Aorta (tissue), 5 donors: ENCODE measurements at places on chromosomes 2 and 18. TPM values are rescaled to one million over a fixed set of nuclear protein-coding genes. Genes with fewer than 3 reads are reported as not detected.
A peak's percentile ranks its signal among the peaks of the same experiment; 100 is the strongest.

Gene FECH
- total RNA-seq, result 13.5 TPM

Gene MC5R
- not detected for total RNA-seq

Gene OSR1
- total RNA-seq, result 48.6 TPM

Gene CCDC74A
- total RNA-seq, result 1.4 TPM

Gene ASIC4
- 0.42 TPM for total RNA-seq

Gene SLC39A6
- 39.4 TPM for total RNA-seq

Gene NFATC1
- total RNA-seq, result 37.2 TPM

Gene CLEC4F
- 0.72 TPM for total RNA-seq

Gene MEP1B
- total RNA-seq, result not detected

Gene FBXO48
- total RNA-seq, result 1.5 TPM

GRCh38 chr18:32300914-32301313 lies 111.1 kb downstream of the MEP1B start:
- DNase-seq, result no peak

- no peak for DNase-seq
Observed at GRCh38 chr2:175431101-175431946, 249.8 kb upstream of the ATP5MC3 start.

- DNase-seq, result no peak
Observed at GRCh38 chr2:5528706-5529105, 163.5 kb upstream of the SOX11 start.

- DNase-seq, result no peak
Observed at GRCh38 chr18:11780042-11780441, 71.2 kb upstream of the CHMP1B start.

DNA sequence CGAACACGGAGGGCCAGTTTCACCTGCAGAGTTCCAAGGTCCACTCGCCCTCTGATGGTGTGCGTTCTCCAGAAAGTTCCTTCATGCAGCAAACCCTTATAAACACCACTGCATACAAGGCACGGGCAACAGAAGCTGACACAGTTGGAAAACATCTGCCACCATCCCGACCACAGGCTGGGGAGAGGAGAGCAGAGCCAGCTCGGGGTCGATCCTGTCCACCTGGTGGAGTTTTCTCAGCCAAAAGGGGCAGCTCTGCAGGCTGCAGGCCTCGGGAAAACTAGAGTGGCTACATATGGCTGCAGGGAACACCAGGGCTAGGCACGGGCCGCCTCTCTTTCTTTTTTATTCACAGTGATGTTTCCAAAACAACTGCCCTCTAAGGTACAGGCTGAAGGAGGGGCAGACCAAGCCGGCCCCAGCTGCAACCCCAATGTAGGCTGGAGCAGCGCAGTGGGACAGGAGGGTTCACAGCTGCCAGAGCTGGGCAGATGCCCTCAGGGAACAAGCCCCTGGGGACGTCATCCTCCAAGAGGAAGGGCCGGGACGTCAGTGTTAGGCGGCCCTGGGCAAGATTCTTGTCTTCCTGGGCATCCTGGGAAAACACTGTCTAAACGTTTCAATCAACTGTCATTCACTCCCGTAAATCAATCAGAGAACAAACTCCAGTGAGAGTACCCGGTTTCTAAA lies 274.7 kb downstream of the TWIST2 start:
- no peak for DNase-seq

DNA sequence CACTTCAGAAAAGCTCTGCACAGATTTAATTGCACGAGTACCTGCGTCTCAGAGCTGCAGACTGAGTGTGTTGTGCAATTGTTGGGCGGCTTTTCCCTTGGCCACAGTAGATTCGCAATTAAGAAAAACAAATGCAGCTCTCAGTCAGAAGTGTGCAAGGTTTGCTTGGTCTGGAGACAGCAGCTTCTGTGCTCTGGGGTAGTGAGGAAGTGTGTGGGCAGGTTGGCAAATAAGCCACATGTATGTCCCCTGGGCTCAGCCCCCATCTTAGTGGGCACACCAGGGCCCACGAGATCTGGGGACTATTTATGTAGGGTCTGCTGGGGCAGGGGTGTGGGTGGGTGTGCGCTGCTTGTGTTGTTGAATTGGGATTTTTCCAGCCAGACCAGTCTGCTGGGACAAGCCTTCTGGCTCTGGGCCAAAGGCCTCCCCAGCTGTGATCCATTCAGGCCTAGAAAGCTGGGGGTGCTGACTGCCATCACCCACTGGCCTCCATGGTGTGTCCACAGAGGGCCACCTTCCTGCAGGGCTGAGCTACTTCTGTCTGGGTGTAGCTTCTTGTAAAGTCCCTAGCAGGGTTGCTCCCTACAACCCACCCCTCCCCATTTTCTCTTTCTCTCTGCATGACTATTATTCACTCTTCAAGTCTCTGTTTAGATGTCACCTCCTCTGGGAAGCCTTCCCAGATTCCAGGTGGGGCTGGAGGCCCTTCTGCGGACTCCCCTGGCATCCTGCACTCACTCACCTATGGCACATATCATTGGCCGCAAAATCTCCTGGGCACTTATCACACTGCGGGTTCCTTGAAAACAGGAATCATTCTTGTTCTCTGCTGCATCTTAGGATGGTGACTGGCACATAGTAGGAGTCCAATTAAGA lies 67.8 kb downstream of the ODC1 start:
- no peak for DNase-seq

- no peak for DNase-seq
Observed at GRCh38 chr2:29405266-29405665, 290.1 kb downstream of the CLIP4 start.

GRCh38 chr2:20307311-20307710 lies 43.3 kb downstream of the PUM2 start:
- DNase-seq, result no peak

DNA sequence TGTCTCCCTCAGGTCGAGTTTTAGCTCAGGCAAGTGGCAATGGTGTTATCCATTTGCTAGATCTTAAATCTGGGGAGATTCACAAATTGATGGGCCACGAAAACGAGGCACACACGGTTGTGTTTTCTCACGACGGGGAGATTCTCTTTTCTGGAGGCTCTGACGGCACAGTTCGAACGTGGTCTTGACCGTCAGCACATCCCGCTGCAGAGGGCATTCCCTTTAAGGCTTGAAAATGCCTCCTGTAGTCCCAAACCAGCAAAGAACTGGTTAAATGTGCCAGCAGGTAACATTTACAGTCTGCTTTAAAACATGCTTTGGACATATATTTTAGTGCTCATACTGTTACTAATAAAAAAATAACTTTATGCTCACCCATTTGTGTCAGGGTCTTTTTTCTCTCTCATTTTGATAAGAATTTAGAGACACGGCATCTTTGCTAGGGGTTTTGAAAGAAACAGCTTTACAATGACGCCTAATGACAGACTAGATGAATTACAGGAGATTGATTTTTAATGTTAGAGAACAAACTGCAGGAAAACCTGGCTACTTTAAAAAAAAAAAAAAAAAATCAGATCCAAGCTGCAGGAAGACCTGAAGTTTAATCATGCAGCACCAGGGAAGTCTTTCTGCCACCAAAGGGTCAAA lies 602 bp upstream of the VWC2L start:
- DNase-seq, result no peak

DNA sequence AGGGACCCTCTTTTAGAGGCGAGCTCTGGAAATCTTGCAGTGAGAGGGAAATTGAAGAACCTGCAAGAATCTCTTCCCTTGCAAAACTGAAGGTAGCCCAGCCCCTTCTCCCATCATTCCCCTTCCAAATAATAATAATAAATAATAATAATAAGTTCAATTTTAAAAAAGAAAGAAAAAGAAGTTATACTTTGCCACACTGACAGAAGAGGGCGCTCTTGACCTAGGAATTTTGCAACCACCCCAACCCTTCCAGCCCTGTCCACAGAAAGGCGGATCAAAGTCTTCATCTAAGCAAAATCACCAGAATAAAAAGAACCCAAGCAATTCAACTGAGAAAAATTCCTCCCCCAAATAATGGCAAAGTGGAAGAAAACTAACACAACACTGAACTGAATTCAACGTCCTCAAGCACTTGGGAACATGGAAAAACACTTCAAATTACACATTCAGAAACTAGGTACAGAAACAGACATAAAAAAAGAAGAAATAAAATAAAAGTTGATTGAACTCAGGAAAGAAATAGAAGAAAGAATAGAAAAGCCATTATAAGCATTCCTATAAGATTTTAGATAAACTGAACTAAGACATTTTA lies 98.9 kb upstream of the GLS start:
- DNase-seq, result no peak

DNA sequence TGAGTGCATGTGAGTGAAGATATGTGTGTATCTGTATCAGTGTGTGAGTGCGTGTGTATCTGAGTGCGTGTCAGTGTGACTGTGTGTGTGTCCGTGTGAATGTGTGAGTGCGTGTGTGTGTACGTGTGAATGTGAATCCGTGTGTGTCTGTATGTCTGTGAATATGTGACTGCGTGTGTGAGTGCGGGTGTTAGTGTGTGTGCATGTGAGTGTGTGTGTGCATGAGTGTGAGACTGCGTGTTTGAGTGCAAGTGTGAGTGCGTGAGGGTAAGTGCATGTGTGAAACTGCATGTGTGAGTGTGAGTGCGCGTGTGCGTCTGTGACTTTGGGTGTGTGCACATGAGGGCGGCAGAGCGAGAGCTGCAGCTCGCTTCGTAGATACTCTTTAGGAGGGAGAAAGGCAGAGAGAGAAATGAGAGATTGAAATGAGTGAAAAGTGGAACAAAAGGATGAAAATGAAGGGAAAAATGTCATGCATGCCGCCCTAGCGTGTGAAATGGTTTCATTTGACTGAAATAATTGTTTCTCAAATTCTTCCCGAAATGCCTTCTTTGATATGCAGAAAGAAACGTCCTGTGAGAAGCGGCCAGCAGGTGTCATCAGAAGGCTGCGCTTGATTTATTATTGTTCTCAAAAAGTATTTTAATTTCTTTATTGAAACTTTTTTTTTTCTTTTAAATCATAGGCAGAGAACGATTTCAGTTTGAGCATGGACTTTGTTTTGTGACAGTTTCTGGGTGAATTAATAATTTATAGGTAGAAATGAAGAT lies 25.6 kb downstream of the ZNF407 start:
- no peak for DNase-seq

DNA sequence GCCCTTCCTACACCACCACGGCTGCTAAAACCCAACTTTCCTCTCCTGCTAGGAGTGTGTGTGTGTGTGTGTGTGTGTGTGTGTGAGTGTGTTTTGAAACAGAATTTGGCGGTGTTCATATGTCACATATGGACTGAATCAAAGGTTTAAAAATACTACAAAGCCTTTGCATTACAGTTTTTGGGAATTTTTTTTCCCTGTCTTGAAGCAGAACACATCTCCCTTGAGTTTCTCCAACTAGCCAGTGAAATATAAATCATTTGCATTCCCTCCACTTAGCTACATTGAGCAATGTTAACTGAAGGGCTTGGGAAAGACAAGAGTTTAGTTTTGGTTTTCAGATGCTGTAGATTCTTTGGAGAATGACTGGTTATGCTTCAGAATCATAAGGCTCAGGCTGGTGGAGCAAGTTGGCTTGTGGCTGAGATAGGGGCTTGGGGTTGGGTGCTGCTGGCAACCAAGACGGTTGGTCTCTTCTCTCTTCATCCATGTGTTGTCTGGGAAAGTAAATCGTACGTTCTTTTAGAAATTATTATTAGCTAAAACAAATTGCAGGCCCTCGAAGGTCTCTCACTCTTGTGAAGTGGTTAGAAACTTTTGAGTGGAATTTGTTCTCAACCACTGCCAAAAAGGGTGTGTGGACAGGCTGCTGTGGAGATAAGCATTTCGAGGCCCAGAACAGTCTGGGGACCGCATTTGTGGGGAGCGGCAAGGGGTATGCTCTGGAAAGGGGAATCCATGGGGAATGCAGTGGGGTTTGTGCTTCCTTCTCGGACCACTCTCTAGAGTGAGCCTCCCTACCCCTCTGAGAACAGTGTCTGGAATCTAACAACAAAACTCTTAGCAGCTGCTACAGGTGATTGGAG lies 1.4 kb downstream of the NRP2 start:
- DNase-seq, result no peak

DNA sequence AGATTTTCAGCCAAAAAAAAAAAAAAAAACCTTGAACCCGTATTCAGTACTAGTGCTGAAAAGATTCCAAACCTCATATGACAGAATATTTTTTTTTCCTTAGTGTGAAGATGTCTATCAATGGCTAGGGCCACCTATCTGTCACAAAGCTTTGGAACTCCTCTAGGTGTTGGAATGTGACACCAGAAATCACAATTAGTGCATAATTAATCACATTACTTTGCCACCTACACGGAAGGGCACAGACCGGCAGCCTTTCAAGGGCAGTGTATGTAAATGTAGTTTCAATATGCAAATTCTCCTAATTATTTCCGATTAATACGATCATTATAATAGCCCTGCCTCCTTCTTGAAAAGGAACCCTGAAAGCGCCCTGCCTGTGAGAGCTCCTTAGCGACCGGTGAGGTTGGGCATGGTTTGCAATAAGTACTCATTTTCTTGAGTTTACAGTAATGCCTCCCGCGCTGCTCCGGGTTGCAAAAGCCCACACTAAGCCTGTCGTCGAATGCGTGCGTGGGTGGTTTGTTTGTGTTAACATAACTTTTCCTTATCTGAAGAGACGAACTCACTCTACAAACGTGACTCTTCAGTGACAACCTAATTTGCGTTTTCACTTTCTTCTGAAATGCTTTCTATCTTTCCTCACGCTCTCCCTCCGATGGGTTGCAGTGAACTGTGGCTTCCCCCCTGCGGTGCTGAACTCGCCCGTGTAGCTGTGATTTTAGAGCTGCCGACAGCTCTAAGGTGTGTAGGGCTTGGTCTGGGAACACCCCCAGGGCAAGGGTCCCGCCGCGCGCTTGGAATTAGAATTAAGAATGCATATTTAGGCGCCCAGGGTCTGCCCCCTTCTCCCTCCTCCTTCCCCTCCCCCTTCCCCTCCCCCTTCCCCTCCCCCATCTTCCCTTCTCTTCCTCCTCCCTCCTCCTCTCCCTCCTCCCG lies 765 bp upstream of the ID2 start:
- peak; percentile 84 for DNase-seq

DNA sequence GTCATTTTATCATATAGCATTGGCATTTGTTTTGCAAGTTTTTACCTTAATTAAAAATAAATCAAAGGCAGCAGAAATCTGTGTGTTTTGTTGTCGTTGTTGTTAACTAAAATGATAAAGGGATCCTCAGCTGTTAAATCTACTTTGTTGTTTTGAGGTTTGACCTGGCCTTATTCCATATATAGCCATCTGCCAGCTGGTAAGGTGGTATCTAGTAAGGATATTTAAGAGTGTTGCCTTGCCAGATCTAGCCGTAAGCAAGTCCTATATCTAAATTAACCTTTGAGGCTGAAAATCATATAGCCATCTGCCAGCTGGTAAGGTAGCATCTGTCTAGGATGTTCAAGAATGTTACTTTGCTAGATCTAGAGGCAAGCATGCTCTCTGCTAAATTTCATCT lies 56.6 kb downstream of the BMPR2 start:
- DNase-seq, result no peak

- DNase-seq, result no peak
Observed at GRCh38 chr2:62783679-62784078, 78.2 kb downstream of the EHBP1 start.

DNA sequence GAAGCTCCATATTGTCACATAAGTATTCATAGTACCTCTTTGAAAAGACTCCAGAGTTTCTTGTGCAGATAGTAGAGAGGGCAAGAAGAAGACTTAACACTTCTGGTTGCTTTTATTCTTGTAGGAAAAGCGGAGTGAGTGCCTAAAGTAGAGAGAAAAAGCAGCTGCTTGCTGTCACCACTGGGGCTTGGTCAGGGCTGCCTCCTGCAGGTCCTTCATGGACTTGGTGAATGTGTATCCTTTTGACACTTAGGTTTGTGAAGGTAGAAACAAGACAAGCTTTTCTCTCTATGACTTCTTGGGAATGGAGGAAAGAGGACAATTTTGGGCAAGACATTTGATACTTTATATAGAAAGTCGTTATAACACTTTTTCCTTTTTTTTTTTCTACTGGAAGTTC lies 312.8 kb upstream of the FANCL start:
- no peak for DNase-seq
